ENCODE measurements at places on chromosomes 4 and X.
A peak's percentile ranks its signal among the peaks of the same experiment; 100 is the strongest.

- DNase-seq: peak; percentile 51
Measured at GRCh38 chr4:73653695-73654106, 33.5 kb upstream of the RASSF6 start.

- no peak for DNase-seq
Measured at GRCh38 chr4:137641544-137641943, 109.2 kb upstream of the PCDH18 start.

GRCh38 chrX:71052721-71053120 is 15.4 kb downstream of the SNX12 start:
- DNase-seq: no peak

- DNase-seq: no peak
Measured at GRCh38 chrX:9724711-9725110, 40.9 kb downstream of the GPR143 start.

DNA sequence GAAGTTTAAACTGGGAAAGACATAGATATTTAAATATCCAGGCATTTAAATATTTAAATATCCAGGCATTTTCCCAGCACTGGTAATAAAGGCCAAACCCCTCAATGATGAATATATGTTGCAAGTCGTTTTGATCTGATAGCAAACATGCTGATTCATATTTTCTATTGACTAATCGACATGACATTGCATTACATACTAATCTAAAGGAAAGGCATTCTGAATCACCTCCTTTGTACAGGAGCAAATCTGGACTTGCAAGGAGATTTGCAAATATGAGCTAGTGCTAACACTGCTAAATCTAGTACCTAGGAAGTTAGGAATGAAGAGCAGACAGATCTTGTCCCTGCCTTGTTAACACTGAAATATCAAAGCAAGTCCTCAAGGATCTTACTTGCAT is 207.3 kb downstream of the SLC7A11 start:
- no peak for DNase-seq

- no peak for DNase-seq
Measured at GRCh38 chr4:27010334-27010940, 149.8 kb downstream of the STIM2 start.

GRCh38 chr4:27149541-27150212 is 289.0 kb downstream of the STIM2 start:
- no peak for DNase-seq

- DNase-seq: peak; percentile 55
Measured at GRCh38 chr4:137664046-137664387, 131.7 kb upstream of the PCDH18 start.

- no peak for DNase-seq
Measured at GRCh38 chr4:108166441-108167315, 2.1 kb downstream of the LEF1 start.

DNA sequence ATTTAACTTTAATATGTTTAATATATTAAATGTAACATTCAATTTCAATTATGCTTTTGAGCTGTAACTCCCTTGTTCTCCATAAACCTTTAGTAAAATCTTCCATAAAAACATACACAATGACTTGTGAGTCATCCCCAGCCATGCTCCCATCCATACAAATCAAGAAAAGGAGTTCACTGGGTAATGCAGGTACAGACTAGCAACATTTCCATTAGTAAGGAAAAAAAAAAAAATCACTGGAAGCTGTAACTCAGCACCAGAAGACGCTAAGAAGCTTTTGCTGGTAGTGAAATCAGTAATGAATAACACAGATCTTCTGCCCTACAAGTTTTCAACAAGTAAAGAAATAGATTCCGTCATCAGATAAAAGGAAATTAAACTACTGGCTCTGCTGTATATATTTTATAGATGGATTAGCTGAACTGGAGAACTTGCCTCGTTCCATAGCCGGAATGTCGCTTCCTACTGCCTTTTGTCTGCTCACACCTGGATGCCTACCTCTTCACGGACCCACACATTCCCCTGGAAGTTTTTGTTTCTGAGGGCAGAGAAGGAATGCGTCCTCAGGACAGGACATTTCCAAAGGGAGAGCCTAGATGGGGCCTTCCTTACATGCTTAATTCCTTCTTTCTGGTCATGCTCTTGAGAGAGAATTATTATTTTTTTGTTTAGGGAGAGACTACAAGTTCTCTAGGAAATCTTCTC is 298.4 kb upstream of the ANKRD50 start:
- DNase-seq: no peak

DNA sequence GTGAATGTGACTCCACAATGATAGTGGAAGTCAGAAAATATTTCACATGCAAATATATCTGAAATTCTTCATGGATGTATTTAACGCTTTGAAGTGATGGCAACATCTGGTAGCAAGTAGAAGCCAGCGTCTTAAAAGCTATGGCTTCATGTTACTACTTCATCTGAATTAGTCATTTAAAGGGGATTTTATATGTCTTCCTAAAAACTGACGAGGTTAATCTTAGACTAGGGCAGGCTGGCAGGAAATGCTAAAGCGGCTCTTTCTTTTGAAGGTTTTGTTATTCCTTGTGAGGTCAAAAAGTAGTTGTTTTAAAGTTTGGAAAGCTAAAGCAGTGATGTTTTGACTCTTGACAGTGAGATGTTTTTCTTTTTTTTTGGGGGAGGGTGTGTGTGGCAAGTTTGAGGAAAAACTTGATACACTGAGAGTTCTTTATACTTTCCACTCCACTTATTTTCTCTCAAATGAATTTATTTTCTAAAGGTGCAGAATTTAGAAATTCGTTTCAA is 22.6 kb downstream of the PLS3 start:
- DNase-seq: no peak

DNA sequence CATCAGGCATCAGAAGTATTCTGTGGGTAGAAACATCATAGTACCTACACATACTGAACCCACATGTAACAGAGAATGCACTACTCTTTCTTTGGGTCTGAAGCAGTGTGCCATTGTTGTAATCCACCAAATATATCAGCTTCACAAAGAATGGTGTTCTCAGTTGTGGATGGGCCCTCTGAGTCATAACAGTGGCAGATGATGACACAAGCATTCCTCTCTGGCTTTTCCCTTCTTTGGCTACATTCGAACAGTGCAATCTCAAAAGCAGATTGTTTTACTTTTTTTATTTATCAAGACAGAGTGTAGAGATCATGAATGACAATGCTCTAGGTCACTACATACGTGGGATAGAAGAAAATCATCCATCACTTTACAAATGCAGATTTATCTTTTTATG is 247.2 kb upstream of the EPHA5 start:
- no peak for DNase-seq

GRCh38 chrX:131894995-131895394 is 128.1 kb upstream of the STK26 start:
- no peak for DNase-seq

GRCh38 chrX:72308566-72309296 is 3.0 kb upstream of the CITED1 start:
- DNase-seq: peak; percentile 11

- DNase-seq: no peak
Measured at GRCh38 chr4:1676605-1677525, 7.2 kb downstream of the FAM53A start.

- no peak for DNase-seq
Measured at GRCh38 chr4:114562176-114562904, 36.3 kb upstream of the UGT8 start.

- DNase-seq: no peak
Measured at GRCh38 chr4:176302283-176303275, 17.2 kb upstream of the SPCS3 start.

DNA sequence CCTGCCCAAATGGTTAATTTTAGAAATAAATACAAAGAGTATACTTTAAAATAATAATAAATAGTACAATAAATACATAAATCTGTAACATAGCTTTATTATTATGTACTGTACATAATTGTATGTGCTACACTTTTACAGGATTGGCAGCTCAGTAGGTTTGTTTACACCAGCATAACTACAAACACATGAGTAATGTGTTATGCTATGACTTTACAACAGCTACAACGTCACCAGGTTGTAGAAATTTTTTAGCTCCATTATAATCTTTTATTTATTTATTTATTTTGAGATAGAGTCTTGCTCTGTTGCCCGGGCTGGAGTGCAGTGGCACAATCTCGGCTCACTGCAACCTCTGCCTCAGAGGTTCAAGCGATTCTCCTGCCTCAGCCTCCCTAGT is 31.8 kb downstream of the RNF150 start:
- no peak for DNase-seq

DNA sequence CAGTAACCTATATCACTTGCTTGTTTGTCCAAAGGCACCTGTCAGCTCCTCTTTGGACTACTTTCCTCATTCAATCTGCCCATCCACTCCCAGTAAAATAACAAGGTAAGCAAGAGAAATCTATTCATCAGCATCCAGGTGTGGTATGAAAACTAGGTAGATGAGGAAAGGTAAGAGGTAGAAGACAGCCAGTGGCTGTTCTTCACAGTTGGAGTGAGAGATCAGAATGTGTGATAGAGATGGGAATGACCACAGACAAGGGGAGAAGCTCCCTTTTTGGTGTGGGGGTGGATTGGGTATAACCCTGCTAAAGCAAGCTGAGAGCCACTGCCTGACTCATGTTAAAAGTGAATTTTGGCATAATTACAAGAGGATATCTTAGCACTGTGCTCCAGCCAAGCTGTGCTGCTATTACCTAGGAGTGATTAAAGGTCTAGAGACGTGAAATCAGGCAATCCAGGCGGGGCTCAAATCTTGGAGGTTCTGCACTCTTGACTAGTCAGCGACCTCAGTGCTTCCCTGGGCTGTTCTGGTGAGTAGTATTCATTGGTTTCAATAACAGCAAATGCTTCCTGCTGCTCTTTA is 28.1 kb upstream of the RASL11B start:
- DNase-seq: no peak

- no peak for DNase-seq
Measured at GRCh38 chr4:187577941-187578480, 417.6 kb upstream of the ZFP42 start.

DNA sequence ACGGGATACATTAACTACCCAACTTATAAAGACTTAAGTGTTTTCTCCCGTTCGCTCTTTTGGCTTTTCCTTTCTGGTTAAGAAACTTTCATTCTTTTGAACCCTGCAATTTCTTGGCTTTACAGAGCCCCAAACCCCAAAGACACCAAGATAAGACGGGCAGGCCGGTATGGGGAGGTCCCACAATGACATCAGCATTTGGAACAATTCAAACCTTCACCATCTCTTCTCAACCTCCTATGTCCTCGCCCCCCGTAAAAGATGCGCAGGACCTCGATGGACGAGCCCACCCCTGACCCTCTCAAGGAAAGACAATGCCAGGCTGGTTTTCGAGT is 999 bp downstream of the ZNF518B start:
- DNase-seq: no peak

DNA sequence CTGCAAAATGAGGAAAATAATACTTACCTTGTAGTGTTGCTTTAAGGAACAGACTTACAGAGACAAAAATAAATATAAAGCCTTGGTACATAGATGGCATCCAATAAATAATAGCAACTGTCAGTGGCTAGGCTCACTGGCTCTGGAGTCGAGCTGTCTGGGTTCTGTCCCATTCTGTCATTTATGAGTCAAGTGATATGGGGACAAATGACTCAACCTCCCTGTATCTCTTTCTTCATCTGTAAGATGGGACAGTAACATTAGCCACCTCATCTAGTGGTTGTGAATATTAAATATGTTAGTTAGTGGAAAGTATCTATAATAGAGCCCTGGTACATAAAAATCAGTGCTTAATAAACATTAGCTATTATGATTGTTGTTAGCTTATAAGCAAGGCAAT is 16.7 kb upstream of the GATB start:
- no peak for DNase-seq

DNA sequence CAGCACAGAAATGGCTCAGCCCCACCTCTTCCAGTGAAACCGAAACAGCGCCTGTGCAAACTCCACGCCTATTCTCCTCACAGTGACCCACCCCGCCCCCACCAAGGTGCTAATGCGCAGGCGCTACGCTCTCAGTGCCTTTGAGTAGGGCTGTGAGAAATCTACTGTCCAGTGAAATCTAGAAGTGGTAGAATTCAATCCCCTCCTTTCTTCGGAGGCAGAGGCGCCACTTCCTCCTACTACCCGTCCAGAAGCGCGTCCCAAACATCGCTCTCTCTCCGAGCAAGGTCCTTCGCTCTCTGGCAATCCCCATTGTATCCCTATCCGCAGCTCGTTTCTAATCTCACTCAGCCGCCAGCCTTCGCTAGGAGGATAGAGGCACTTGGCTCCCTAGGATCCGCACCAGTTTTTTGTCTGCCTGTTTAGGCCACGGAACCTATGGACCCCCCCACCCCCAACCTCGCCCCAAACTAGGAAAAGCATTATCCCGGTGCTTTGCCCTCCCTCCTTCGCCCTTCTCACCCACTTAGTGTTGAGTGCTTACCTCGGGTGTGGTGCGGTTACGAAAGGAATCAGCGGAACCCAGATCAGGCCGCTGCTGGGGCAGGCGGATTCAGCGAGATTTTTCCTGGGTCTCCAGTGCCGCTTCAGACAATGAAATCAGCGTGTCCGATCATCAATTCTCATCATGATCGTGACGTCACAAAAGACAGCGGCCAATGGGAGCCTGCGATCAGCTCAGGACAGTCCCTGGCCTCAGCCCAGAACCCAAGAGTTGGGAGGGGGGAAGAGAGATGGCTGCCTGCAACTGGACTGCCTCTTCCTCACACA is at the start of gene HDX:
TSS of gene HDX (minus strand) at position 656 of the 831 bp plus-strand sequence. CDS start 27,056 bp downstream, outside the sequence.
- peak; percentile 77 for DNase-seq
